ENCODE measurements at places on chromosomes 1 and 21. TPM values are rescaled to one million over a fixed set of nuclear protein-coding genes. Genes with fewer than 3 reads are reported as not detected.

The TMEM81 gene
- total RNA-seq = 1.5 TPM

The PLEKHG5 gene
- 4.4 TPM for total RNA-seq

The CFAP74 gene
- total RNA-seq = not detected

The SH2D2A gene
- total RNA-seq = not detected

The WNT3A gene
- not detected for total RNA-seq

The HCRTR1 gene
- total RNA-seq = not detected

The TNFRSF8 gene
- total RNA-seq = under 0.01 TPM

The KCNE2 gene
- not detected for total RNA-seq

The MTARC2 gene
- 6.1 TPM for total RNA-seq

The KCNH1 gene
- 0.15 TPM for total RNA-seq

The C8B gene
- total RNA-seq = not detected

The NBPF4 gene
- not detected for total RNA-seq

The CREG1 gene
- total RNA-seq = 56.3 TPM

The HES3 gene
- total RNA-seq = not detected

The QSOX1 gene
- 379 TPM for total RNA-seq

The ADAMTS1 gene
- total RNA-seq = 171 TPM
